Breast epithelium (tissue), 4 donors: ENCODE measurements at places on chromosomes 2 and 18. TPM values are rescaled to one million over a fixed set of nuclear protein-coding genes. Genes with fewer than 3 reads are reported as not detected.

DNA sequence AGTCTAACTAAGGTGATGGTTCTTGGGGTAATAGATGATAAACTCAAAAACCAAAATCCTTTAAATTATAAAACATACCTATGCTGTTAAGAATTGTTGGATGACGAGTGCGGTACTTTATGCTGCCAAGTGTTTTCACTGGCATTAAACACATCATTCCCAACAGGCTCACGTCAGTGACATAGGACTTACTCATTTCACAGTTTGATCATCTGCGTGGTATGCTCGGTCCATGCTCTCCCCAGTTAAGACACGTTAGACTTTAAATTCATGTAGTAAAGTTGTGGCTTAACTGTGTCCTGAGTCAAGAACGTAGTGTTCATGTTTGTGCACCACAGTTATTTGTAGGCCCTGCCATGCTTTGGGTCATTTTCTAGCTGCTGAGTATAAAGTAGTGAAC is 125.6 kb upstream of the MYT1L start:
- no peak for DNase-seq

DNA sequence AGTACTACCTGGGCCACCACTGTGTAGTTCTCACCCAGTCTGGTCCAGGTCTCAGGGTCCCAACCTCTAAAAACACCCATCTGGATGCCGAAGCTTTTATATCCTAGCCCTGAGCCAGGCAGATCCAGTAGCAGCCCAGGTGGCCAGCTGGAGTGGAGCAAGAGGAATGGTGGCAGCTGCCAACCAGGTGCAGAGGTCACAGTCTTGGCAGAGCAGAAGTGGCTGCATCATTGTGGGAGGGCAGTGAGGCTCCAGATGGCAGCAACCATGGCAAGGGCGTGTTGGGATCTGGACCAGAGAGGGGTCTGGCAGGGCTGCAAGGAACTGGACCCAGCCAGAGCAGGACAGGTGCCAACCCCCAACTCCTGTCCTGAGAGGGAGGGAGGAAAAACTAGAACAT is 72.2 kb upstream of the AGAP1 start:
- no peak for DNase-seq

DNA sequence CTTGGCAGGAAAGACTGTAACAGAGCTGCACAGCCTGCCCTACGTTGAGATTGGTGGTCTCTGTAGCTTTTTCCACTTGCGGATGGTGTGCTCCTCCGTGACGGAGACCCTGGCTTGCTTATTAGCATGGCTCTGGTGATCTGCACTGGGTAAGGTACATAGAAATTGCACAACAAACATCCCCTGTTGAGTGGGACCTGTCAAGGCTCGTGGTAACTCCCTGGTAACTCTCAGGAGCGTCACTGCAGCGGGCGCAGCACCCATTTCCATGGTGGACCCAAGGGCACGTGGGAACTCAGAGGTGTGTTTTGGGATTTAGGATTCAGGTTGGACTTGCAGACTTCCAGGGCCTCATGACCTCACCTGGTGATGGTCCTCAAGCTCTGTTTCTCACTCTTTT is 1.1 kb downstream of the TRAF3IP1 start:
- no peak for DNase-seq

- DNase-seq: no peak
Observed at GRCh38 chr2:48391616-48392015, 138.3 kb upstream of the STON1 start.

DNA sequence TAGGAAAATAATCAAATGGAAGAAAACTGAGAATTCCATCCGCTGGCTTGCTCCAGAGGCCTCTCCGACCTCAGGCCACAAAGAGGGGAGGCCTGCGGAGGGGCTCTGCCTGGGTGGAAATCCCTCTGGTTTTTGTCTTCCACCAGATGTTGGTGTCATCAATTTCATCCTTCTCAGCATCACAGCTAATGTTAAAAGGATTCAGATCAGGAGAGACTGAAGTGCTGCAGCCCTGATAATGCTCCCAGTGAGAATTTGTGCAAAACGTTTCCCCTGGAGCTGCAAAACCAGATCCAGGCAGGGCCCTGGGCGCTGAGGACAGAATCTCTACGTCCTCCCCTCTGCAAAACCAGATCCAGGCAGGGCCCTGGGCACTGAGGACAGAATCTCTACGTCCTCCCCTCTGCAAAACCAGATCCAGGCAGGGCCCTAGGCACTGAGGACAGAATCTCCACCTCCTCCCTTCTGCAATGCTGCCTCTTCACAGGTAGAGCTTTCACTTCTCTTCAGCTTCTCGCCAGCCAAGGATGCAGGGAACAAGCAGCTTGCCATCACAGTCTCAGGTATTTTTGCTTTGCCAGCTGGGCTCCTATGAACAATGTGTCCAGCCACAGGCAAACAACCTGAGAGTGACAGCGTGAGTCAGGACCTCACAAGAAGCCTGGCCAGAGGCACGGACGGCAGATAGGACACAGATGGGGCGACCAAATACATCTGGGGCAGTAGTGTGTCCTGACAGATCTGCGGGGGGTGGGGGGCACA is 81.2 kb downstream of the TMEM18 start:
- no peak for DNase-seq

DNA sequence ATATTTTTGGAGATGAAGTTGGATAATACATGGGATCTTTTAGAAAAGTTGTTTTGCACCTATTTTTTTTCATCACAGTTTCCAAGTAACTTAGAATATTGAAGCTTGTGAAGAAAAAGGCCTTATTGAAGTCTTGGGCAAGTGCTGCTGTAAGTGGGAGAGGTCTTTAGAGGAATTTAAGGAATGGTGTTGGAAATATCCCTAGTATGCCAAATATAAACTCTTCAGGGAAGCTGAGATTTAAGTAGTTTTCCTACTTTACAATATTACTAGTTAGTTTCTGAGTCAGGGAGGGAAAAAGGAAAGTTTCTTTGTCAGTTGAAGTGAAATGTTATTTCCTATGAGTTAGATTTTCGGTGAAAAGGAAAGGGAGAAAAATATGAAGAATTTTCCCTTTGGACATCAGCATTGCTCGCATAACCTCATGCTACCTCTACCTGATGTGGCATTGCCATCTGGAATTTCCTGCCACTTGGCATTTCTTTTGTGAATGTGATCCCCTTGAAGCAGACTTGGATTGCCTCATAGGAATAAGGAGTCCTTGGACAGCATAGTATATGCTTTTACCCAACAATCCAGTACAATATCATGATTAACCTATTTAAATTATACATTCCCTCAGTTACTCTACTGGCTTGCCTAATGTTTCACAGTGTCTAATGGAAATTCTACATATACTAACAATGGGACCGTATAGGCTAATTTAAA is 12.1 kb downstream of the PLEKHH2 start:
- no peak for DNase-seq

CLEC4F gene
- total RNA-seq: not detected
